CD4-positive, alpha-beta memory T cell (primary cell): ENCODE measurements at places on chromosomes 11 and 22. TPM values are rescaled to one million over a fixed set of nuclear protein-coding genes. Genes with fewer than 3 reads are reported as not detected.

DNA sequence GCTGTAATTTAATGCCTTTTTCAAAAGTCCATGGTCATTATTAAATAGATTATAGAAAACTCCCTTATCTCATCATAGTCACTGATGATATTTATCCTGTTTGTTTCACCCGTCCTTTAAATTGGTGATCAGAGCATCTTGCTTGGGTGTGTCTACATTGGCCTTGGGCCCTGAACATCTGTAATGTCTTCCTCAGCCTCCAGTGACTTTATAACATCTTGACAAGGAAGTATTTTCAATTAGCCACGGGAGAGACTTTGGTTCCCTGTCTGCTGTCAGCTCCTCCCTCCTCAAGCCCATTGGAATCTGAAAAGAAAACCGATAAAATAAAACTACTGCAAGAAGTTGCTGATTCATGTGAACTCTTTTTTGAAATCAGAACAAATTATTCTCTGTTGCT, 116.9 kb upstream of the TTC12 start:
- DNase-seq: no peak
- no peaks in the 10 kb centered on the region for H3K36me3 ChIP-seq
- H3K27me3 ChIP-seq: no peaks in the 10 kb centered on the region
- H3K4me1 ChIP-seq: no peaks in the 10 kb centered on the region
- no peak overlapping the region for H3K4me3 ChIP-seq

DNA sequence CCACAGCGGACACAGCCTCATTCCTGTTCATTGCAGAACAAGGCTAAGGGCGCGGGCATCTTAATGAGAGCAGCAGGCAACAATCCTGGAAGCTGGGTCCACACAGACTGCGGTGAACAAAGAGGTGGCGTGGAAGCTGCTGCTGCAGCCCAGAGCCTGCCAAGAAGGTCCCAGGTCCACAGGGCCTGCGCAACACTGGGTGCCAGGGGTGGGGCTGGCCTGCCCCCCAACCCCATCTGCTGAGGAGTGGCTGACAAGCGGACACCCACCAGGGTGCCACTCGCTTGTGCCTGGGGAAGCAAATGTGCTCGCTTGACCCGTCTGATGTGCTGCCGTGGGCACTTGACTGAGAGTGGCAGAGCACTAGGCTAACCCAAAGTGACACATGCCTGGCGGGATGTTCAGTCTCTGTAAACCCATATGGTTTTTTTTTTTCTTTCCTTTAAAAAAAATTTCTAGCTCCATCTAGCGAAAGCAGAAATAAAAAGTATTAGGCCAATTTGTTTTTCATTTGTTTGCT, 83.2 kb upstream of the PITPNB start:
- DNase-seq: no peak
- H3K27me3 ChIP-seq: no peaks in the 10 kb centered on the region
- no peak overlapping the region for H3K4me3 ChIP-seq

DNA sequence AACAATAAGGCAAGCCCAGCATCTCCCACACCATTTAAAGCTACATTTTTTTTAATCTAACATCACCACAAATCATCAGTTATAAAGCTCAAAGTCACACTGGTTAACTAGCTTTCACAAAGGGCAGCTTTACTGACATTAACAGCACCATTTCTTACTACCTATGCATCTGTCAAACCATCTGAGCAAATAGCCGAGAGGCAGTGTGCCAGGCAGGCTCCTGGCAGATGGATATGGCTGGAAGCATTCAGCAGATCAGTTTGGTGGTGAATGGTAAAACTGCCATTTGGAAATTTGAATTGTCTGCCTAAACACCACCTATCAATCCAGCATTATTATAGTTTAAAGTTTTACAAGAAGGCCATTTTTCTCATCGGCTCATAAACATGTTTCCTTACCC, 131.2 kb downstream of the TTC28 start:
- H3K27me3 ChIP-seq: no peaks in the 10 kb centered on the region
- DNase-seq: no peak
- no peaks in the 10 kb centered on the region for H3K4me1 ChIP-seq
- no peaks in the 10 kb centered on the region for H3K36me3 ChIP-seq
- no peak overlapping the region for H3K27ac ChIP-seq
- no peak overlapping the region for H3K4me3 ChIP-seq

- H3K27ac ChIP-seq: peak overlapping the region; percentile 31
- H3K27me3 ChIP-seq: no peaks in the 10 kb centered on the region
- no peaks in the 10 kb centered on the region for H3K36me3 ChIP-seq
- DNase-seq: peak; percentile 62
- H3K4me1 ChIP-seq: peaks cover 77% of the 10 kb centered on the region
Observed at GRCh38 chr22:28810821-28811491, 10.6 kb upstream of the XBP1 start.

The SMDT1 gene
- total RNA-seq: 101 TPM

GRCh38 chr22:42320443-42321416, 50.3 kb upstream of the TCF20 start:
- H3K27ac ChIP-seq: no peak overlapping the region
- no peaks in the 10 kb centered on the region for H3K27me3 ChIP-seq
- no peak overlapping the region for H3K4me3 ChIP-seq
- DNase-seq: no peak
- peaks cover 26% of the 10 kb centered on the region for H3K4me1 ChIP-seq

- no peak overlapping the region for H3K27ac ChIP-seq
- H3K27me3 ChIP-seq: no peaks in the 10 kb centered on the region
- H3K4me3 ChIP-seq: no peak overlapping the region
- no peaks in the 10 kb centered on the region for H3K36me3 ChIP-seq
- no peaks in the 10 kb centered on the region for H3K4me1 ChIP-seq
Observed at GRCh38 chr22:33597274-33597985, 322.8 kb downstream of the LARGE1 start.

DNA sequence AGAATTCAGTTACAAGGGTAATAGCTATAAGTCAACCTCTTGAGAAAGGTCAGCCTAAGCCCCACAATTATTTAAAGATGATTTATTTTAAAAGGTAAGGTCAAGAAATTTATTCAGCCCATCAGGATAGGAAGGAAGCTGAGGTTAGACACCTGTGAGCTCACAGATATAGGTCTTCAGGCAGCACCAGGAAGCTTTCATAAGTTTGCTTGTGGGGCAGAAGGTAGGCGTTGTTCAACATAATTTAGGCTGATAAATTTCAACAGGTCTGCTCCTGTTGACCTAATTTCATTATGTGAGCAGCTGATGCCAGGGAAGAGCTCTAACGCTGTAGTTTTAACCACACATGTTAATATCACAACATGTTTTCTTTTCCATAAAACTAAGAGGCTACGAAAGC, 118.1 kb upstream of the APOA1 start:
- no peak overlapping the region for H3K4me3 ChIP-seq
- peak overlapping the region; percentile 47 for H3K27ac ChIP-seq
- no peaks in the 10 kb centered on the region for H3K27me3 ChIP-seq
- peaks cover 66% of the 10 kb centered on the region for H3K4me1 ChIP-seq

The FAM181B gene
- total RNA-seq: 0.11 TPM

The DCDC1 gene
- 0.29 TPM for total RNA-seq

- no peaks in the 10 kb centered on the region for H3K36me3 ChIP-seq
- H3K4me1 ChIP-seq: peaks cover 30% of the 10 kb centered on the region
- peak; percentile 43 for DNase-seq
- no peaks in the 10 kb centered on the region for H3K27me3 ChIP-seq
- no peak overlapping the region for H3K4me3 ChIP-seq
Observed at GRCh38 chr22:40487663-40488249, 117.4 kb downstream of the SGSM3 start.

The PATE4 gene
- not detected for total RNA-seq

- peaks cover 29% of the 10 kb centered on the region for H3K4me1 ChIP-seq
- H3K36me3 ChIP-seq: no peaks in the 10 kb centered on the region
- no peaks in the 10 kb centered on the region for H3K27me3 ChIP-seq
- DNase-seq: no peak
- no peak overlapping the region for H3K4me3 ChIP-seq
Observed at GRCh38 chr11:57788703-57789088, 27.1 kb downstream of the CTNND1 start.

DNA sequence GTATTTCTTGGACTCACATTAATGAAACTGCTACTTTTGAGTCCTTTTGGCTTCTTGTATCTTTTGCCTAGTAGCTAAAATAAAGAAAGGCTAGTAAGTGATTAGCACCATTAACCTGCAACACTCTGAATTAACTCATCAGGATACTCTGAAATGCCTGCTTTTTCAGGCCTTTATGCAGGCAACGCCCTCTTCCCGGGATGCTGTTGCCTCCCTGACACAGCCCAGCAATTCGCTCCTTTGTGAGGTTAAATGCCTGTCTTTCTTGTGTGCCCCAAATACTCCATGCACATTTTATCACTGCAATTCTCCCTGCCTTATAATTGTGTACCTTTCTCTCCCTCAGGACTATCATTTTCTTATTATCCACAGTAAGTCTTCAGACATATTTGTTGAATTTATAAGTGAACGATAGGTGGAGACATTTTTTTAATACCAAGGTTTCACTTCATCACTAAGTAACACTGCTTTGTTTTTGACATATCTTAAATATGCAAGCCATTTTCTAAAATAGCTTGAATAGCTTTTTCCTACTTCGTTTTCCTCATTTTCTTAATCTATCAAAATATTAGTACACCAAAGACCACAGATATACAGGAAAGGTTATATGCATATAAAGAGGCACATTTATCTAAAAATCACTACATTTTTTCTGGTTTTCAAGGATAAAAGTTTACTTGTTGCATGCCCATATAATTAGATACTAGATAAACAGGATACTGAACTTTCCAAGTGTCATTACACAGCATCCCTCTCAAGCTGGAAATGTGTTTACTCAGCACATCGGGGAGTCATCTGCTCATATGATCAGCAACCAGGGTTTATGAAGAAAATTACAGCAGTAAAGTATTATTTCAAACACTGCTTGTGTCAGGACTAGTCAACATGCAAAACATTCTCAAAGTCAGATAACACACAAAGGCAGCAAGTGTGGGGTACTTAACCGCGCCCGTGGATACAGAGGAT, 48.5 kb upstream of the DDI1 start:
- H3K27me3 ChIP-seq: no peaks in the 10 kb centered on the region
- no peaks in the 10 kb centered on the region for H3K4me1 ChIP-seq
- H3K36me3 ChIP-seq: no peaks in the 10 kb centered on the region
- no peak for DNase-seq
- no peak overlapping the region for H3K4me3 ChIP-seq

GRCh38 chr11:120383518-120384155, 47.4 kb downstream of the ARHGEF12 start:
- H3K27me3 ChIP-seq: peaks cover 3% of the 10 kb centered on the region
- H3K27ac ChIP-seq: no peak overlapping the region
- no peak overlapping the region for H3K4me3 ChIP-seq
- H3K36me3 ChIP-seq: no peaks in the 10 kb centered on the region
- DNase-seq: no peak

DNA sequence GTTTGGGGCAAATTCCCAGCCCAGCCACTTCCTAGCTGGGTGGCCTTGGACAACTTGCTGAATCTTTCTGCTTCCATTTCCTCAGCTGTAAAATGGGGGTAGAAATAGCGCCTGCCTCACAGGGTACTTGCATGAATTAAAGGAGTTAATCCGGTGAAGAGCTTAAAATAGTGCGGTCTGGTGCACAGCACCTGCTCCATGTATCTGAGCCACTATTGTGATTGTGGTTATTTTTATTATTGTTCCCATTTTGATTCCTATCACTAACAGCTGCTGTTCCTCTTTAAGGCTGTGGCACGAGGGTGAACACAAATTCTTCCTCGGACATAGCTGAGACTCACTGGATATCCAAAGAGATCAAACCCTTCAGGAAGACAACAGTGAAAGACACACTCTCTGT, 46.9 kb upstream of the TP53I11 start:
- H3K4me3 ChIP-seq: no peak overlapping the region
- DNase-seq: no peak
- H3K27ac ChIP-seq: no peak overlapping the region
- no peaks in the 10 kb centered on the region for H3K27me3 ChIP-seq

GRCh38 chr11:118641397-118642019, 34.1 kb downstream of the PHLDB1 start:
- H3K4me1 ChIP-seq: no peaks in the 10 kb centered on the region
- no peak overlapping the region for H3K4me3 ChIP-seq
- H3K27ac ChIP-seq: no peak overlapping the region
- no peaks in the 10 kb centered on the region for H3K36me3 ChIP-seq
- H3K27me3 ChIP-seq: no peaks in the 10 kb centered on the region

DNA sequence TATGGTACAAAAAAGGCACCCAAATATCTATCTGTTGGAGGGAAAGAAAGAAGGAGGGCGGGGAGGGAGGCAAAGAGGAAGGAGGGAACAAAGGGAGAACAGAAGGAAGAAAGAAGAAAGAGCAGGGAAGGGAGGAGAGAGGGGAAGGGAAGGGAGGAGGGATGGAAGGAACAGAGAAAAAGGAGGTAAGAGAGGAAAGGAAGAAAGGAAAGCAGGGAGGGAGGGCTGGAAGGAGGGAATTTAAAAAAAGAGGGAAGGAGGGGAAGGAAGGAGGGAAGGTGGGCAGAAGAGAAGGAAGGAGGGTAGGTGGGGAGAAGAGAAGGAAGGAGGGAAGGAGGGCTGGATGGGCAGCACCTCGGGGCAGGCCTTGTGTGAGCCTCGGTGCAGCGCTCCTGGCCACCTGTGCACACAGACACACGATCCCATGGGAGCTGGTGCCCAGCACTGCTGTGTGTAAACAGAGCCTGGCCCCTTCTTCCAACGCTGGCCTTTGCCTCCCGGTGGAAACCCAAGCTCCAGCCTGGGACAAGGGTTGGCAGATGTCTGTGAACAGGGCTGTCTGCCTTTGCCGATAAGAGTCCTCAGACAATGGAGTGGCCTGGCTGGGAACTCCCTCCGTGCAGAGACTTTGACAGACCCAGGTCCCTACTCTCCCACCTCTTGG, 23.2 kb downstream of the SMIM38 start:
- no peaks in the 10 kb centered on the region for H3K27me3 ChIP-seq
- no peaks in the 10 kb centered on the region for H3K4me1 ChIP-seq
- H3K36me3 ChIP-seq: no peaks in the 10 kb centered on the region
- no peak for DNase-seq
- no peak overlapping the region for H3K27ac ChIP-seq
- H3K4me3 ChIP-seq: no peak overlapping the region

DNA sequence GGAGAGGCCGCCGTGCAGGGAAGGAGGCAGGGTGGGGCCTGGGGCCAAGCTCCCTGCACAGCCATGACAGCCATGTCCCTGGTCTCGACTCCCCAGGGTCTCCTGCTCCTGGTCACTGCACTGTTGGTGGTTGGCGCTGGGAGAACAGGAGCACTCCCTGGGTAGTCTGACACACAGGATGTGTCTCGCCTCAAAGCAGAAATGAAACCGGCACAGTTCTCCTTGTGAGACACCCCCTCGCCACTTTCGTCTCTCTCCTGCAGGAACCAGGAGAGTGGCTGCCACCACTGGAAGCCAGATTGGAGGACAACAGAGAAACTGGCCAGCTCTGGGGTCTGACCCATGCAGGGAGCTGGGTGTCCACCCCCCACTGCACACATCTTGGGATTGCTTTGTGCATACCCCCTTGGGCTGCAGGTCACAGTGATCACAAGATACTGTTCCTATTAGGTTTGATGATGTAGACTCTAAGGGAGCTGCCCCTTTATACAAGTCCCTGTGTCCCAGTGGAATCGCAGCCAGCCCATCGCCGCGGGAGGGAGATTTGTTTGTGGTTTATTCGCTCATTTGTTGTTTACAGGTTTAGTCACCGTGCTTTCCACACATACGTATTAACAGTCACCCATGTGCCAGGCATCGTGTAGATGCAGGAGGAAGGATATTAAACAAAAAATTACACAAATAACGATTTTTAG, 27.0 kb upstream of the YWHAH start:
- no peaks in the 10 kb centered on the region for H3K36me3 ChIP-seq
- H3K27ac ChIP-seq: no peak overlapping the region
- no peak for DNase-seq
- H3K4me3 ChIP-seq: no peak overlapping the region
- no peaks in the 10 kb centered on the region for H3K27me3 ChIP-seq
- H3K4me1 ChIP-seq: no peaks in the 10 kb centered on the region

- DNase-seq: no peak
- no peaks in the 10 kb centered on the region for H3K36me3 ChIP-seq
- no peaks in the 10 kb centered on the region for H3K27me3 ChIP-seq
Observed at GRCh38 chr22:32528316-32528715, 53.7 kb downstream of the FBXO7 start.

The HOATZ gene
- not detected for total RNA-seq

The TMA7B gene
- 9.3 TPM for total RNA-seq
